Stimulated activated CD8-positive, alpha-beta memory T cell treated with anti-CD3 and anti-CD28 coated beads, Interleukin-7, amount 100 ng/mL, for 1 hour (primary cell): ENCODE measurements at places on chromosomes 7 and 10.

DNA sequence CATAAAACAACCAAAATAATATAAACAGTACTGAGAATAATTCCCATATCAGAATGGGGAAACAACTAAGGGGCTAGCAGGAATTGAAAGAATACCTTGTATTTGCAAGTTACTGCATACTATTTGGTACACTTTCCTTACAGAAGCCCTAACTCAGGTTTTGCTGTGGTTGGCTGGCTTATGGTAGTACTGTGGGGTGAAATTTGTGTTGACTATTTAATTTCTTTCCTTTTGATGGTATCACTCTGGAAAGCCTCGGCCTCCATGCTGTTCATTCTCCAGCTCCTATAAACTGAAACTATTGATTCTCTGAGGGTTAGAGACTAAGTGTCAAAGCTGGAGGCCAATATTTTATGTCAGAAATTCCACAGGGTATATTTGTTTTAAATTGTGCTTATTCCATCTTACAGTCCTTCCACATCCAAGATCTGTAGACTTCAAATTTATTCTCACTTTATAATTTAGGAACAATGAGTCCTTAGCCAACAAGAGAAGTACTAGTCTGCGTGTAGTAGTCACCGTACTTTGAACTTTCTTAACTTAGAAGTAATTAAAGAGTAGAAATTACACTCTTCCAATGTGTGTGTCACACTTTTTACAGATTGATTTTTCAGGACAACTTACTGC, 13.4 kb downstream of the SKIDA1 start:
- DNase-seq, result no peak

DNA sequence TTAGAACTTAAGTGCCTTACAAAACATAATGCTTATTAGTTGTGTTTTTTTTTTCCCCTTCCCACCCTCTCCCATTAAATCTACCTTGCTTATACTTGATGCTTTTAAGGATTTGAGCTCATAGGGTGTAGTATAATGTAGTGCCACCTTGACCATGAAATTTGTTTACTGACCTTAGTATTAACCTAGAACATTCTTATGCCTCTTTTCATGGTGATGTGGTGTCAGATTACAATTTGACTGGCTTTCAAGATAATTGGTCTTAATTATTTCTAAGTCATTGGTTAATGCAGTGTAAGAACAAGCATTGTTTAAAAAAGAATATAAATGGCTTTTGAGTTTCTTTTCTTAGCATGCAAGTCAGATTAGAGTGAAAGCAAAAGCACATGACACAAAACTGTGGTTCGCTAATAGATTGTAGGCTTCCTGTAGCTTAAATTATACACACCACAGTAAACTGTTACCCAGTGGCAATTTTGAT, 61.8 kb downstream of the ADD3 start:
- DNase-seq, result no peak

DNA sequence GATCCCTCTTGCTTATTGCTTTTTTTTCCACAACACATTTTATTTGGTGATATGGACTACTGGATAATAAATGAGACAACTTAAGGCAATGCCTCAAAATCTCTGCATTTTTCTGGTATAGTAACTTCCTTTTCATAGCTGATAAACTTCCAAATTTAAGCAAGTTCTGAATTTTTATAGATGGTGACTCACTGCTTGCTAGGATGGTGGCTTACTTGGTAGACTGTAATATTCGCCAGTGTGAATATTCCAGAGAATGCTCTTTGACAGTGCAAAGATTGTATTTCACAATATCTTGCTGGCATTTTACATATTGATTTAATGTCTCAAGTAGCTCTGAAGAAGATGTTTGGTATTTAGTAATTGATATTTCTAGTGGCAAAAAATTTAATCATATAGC, 472.4 kb downstream of the TFEC start:
- DNase-seq, result no peak

GRCh38 chr10:17669185-17669872, 25.4 kb downstream of the STAM start:
- no peak for DNase-seq
